Stimulated activated CD8-positive, alpha-beta memory T cell treated with anti-CD3 and anti-CD28 coated beads, Interleukin-15, amount 100 ng/mL, for 1 hour (primary cell): ENCODE measurements at places on chromosomes 7 and 10.

GRCh38 chr7:18610331-18610948 is 114.9 kb downstream of the HDAC9 start:
- no peak for DNase-seq

- DNase-seq = no peak
Measured at GRCh38 chr10:133211959-133212852, 17.8 kb upstream of the UTF1 start.

- DNase-seq = no peak
Measured at GRCh38 chr10:131722121-131722520, 178.7 kb upstream of the PPP2R2D start.

DNA sequence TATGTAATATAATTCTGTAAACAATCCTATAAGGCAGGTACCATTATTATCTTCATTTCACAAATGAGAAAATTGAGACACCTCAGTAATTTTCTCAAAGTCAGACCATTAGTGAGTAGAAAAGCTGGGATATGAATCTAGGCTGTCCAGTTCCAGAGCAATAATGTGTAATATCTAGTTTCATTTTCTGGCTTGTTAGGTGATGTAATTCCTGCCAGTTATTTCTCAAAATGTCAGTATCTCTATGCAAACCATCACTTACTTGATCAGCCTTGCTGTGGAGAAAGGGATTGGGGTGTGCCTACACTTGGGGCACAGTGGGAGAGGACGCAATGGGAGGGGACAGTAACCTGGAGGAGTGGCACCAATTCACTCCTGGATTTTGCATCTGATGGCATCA is 157.5 kb downstream of the LYZL1 start:
- no peak for DNase-seq

GRCh38 chr7:34281260-34281659 is 375.9 kb downstream of the BMPER start:
- DNase-seq = no peak

DNA sequence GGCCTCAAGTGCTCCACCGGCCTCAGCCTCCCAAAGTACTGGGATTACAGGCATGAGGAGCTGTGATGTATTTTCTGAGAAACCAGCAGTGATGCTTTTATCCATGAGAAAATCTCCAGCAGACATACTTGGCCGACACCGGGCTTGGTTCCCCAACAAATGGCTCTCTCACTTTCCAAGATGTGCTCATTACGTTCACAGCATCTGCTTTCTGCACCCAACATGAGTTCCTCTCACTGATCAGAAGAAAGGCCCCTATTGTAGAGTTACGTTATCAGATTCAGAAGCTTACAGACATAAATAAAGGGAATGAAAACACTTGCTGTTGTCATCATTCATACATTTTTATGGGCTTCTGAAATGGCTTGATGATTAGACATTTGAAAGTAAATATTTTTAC is 95.0 kb downstream of the CALD1 start:
- DNase-seq = no peak

GRCh38 chr7:144038887-144039286 is 9.9 kb upstream of the OR2A5 start:
- no peak for DNase-seq

GRCh38 chr10:61633665-61634064 is 29.1 kb upstream of the CABCOCO1 start:
- DNase-seq = no peak

DNA sequence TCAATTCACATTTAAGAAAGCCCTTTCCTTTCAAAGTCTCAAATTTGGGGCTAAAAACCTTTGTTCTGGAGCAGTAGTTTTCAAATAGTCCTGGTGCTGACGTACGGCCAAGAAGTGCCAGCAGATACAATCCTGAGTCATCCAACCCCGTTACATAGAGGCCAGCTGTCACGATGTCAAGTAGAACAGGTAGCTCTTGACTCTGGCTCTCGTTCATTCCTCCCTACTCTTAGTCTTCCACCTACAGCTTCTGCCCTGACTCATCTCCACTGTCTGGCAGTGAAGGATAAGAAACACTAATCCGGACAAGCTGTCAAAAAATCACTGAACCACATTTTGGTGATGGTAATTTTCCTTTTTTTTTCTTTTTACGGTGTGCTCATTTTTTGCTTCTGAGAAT is 132.4 kb upstream of the PTN start:
- no peak for DNase-seq

GRCh38 chr7:44981035-44981706 is 2.4 kb upstream of the MYO1G start:
- no peak for DNase-seq

GRCh38 chr7:107563081-107563774 is 492 bp downstream of the COG5 start:
- no peak for DNase-seq

GRCh38 chr7:27172823-27173510 is 1.2 kb downstream of the HOXA10 start:
- DNase-seq = no peak

GRCh38 chr7:82114237-82114636 is 329.3 kb downstream of the CACNA2D1 start:
- DNase-seq = no peak

DNA sequence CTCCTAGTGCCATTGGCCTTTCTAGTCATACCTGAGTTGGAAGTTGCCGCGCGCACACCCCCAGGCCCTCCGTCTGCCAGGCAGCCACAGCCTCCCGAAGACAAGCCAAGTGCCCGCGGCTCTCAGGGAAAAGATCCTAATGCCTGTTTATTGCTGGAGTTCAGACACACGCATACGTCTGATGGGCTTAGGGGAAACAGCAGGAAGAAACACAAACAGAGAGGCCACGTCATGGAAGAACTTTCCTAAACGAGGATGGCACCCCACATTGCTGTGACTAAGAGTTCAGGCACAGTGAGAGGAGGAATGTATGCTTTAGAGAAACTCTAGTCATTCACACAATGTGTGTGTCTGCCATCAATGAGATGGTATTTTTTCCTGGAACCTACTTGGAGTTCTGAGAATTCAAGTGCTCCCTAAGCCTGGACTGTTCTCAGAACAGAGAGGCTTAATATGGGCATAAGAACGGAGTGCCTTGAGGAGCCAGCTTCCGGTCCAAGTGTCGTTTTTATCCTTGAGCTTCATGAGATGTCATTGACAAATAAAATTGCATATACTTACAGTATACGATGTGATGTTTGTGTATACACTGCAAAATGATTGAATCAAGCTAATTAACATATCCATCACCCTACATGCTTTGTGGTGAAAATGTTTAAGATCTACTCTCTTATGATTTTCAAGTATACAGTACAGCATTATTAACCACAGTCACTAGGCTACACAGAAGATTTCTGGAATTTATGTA is 11.6 kb upstream of the RBP3 start:
- no peak for DNase-seq

GRCh38 chr10:118315629-118316028 is 26.5 kb downstream of the FAM204A start:
- no peak for DNase-seq

GRCh38 chr7:47493976-47494911 is 87.7 kb downstream of the TNS3 start:
- DNase-seq = no peak

DNA sequence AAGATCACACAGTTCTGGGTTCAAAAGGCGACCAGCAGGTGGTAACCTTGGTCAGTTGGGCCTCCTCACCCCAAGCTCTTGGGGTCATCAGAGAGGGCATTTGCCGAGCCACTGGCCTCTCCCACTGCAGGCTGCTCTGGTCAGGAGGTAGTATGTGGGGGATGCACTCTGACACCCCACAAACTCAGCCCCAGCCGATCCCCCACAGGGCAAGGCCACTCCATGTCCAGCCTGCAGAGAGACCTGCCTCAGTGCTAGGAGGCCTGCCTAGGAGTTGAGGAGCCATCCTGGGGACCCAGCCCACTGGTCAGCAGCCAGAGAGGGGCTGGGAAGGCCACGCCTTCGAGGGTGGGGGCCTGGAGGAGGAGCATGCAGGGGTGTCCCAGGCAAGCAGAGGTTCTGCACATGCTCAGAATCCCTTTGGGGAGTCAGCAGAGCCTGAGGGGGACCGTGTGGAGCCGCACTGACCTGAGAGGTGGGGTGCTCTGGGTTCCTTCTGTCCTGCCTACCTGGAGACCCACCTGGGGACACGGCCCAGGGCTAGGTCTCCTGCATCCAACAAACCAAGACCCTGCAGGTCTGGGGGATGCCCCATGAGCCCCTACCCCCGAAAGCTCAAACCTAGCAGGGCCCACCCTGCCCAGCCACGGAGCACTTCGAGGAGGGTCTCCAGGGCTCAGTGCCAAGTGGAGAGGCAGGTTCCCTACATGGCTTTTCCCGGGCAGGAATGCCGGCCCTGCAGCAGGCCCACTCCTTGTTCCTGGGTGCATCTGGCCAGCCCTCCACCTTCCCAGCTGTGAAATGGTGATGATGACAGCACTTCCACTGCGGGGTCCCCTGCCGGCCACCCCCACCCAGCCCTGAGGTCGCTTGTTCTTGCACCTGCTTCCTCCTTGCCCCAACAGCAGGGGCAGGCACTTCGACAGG is 58.5 kb downstream of the RASGEF1A start:
- DNase-seq = no peak

- DNase-seq = no peak
Measured at GRCh38 chr10:71840177-71840957, 10.7 kb downstream of the PSAP start.

GRCh38 chr7:66571568-66571967 is 57.1 kb upstream of the KCTD7 start:
- no peak for DNase-seq

DNA sequence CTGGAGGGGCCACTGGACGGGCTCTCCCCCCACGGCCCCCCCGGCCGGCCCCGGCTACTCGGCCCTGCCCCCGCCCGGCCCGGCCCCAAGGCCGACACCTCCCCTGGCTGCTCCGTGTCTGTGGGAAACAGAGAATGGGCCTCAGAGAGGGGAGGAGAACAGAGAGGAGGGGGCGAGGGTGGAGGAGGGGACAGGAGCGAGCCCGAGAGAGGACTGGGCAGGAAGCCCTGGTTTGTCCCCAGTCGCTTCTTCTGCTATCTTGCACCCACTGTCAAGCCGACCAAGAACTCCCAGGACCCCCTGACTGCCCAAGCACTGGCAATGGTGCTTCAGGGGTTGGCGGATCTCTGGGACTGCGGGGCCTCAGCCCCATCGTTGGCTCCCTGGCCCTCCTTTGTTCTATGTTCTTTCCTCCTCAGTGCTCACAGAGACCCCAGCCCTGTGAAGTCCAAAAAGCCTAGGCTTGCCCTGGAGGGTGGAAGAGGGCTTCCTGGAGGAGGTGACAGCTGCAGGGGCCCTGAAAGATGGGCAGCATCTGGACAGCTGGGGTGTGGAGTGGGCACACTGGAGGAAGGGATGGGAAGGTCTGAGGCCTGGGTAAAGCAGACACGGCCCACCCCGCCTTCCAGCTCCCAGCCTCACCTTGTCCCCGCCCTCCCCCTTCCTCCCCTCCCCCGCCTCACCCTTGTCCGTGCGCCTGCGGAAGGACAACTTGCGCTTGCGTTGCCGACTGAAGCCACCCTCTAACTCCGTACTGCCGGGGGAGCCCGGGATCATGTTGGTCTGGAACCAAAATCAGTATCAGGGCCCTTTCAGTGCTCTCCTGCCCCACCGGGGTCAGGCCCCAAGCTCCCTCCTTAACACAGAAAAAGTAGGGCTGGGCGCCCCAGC is 30.1 kb downstream of the KCNH2 start:
- DNase-seq = no peak

GRCh38 chr7:67341153-67341768 is 344.6 kb downstream of the TYW1 start:
- no peak for DNase-seq
